ENCODE measurements at places on chromosomes 5 and 9.
A peak's percentile ranks its signal among the peaks of the same experiment; 100 is the strongest.

GRCh38 chr5:9498541-9499497 is 47.1 kb downstream of the SEMA5A start:
- no peak for DNase-seq

DNA sequence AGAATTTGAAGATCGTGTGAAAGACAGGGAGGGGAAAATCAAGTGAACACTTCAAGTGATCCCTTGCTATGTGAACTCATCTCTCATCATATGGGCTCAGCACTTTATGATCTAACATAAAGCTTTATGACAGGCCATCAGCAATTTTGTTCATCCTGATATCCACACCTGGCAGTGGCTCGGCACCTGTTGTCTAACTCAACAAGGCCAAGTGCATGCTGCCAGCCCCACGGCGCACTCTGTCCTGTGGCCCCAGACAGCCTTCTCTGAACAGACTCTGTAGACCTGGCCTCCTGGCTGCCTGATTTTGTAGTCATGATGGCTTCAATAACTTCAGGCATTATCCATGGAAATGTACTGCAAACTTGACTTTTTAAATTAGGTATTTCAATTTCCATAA is 106.3 kb downstream of the MEF2C start:
- no peak for DNase-seq

GRCh38 chr9:115923903-115924668 is 229.5 kb upstream of the PAPPA start:
- DNase-seq: no peak

- DNase-seq: no peak
Observed at GRCh38 chr5:55699041-55699688, 13.0 kb downstream of the SLC38A9 start.

GRCh38 chr5:151721087-151721646 is 34.5 kb upstream of the SPARC start:
- no peak for DNase-seq

DNA sequence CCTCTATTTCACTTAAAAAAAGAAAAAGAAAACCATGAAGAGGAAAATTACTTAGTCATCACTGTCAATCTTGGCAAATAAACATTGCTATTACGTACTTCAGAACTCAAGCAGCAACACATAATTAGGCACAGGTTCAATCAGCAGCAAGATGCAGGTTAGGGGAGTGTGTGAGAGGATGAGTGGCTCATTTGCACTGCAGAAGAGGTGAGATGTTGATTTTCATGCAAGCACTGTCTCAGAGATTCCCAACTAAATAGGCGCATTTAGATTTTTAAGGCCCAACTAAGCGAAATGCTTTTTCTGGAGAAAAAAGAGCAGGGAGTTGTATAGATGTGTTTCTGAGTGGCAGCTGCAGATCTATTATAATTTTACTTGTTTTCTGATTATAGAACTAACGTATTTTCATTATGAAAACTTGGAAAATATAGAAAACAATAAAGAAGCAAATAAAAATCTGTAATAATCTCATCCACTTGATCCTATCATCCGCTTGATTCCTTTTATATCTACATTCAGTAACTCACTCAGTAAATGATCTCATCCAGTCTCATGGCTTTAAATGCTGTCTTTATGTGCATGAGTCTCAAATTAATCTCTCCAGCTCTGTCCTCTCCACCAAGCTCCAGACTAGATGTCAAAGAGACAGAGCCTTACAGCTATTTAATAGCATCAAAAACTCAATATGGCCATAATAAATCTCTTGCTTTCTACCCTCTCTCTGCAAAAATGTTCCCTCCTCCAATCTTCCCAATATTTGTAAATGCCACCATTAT is 162.5 kb downstream of the ZNF462 start:
- no peak for DNase-seq

DNA sequence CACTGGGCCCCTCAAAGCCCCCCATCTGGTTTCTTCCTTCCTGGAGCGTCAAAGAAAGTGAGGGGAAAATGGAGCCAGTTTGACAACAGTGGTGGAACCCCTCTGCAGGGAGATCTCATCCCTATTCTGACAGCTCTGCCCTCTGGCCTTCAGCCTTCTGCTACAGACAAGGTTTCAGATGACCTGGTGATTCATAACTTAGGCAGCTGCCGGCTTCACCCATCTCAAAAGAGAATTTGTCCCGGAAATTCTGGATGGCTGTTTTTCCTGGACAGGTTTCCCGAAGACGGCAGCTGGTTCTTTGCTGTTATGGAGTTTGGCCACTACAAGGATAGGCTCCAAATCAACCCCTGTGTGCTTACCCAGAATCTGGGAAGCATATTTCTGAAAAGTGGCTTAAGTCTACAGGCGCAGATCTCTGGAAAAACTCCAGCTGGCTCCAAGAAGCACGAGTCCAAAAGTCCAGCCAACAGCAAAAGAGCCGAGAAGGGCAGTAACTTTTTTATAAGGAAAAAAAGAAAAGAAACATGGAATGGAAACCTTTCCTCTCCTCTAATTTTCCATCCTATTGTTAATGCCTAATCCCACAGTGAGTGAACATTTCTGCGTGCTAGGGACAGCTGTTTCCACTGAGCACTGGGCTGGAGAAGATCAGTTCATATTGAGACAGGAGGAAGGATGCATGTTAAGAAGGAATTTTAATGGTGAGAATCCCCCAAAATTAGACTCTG is 54.5 kb downstream of the ZNF366 start:
- DNase-seq: no peak

DNA sequence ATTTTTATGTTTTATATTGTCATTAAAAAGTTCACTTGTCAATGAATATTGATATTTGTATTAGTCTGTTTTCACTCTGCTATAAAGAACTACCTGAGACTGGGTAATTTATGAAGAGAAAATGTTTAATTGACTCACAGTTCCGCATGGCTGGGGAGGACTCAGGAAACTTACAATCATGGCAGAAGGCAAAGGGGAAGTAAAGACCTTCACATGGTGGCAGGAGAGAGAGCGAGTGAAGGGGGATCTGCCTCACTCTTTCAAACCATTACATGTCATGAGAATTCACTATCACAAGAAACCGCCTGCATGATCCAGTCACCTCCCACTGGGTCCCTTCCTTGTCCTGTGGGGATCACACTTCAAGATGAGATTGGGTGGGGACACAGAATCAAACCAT is 27.4 kb downstream of the SRD5A1 start:
- DNase-seq: no peak

GRCh38 chr9:134287591-134288491 is 38.4 kb upstream of the RXRA start:
- no peak for DNase-seq

- DNase-seq: no peak
Observed at GRCh38 chr9:20441711-20442423, 180.4 kb downstream of the MLLT3 start.

DNA sequence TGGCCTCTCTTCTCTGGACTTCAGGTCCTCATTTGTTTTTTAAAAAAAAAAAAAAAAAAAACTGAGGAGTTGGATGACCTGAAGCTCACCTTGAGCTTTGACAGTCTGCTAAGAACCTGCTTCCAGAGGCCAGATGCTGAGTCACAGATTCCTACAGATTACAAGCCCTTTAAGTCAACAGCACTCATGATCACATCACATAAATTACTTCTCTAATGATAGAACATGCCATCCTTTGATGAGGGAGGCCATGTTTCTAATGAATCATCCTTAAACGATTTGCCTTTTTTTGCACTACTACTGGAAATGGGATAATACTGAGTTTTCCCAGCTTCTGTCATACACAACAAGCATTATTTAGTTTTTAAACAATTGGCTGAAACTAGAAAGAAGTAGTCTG is 34.2 kb upstream of the MYOT start:
- DNase-seq: no peak

DNA sequence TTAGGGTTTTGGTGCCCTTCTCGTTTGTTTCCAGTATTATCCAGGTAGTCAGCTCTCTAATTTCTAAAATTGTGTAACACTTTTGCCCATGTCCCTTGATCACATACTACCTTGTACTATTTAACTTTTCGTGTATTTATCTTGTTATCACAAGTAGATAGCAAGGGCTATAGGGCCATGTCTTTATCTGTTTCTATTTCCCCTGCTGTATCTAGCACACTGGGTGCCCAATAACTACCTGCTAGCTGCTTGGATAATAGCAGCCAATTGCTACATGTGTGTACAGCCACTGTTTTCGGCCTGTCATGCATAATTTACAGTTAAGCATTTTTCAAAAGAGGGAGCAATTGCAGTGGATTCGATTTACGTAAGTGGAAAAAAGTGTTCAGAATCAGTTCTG is 64.8 kb upstream of the TNFAIP8 start:
- no peak for DNase-seq

- no peak for DNase-seq
Observed at GRCh38 chr5:1895739-1896420, 13.2 kb upstream of the IRX4 start.

- no peak for DNase-seq
Observed at GRCh38 chr9:133357656-133358055, 1.3 kb downstream of the SURF2 start.

DNA sequence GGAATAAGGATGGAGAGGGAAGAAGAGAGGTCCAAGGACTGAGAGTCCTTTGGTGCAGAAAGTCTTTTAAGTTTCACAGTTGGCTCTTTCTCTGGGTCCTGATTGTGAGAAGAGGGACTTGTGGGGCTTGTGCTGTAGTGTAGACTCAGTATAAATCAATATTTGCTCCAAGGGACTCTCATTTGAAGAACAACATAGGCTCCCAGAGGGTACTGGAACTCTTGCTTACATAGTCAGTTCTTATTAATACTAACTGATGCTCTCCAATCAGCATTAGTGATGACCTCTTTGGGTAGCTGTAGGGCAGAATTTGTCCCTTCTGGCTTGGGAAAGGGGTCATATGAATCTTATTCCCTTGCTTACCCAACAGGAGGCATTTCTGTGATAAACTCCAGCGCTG is 62.5 kb upstream of the CXCL14 start:
- no peak for DNase-seq

DNA sequence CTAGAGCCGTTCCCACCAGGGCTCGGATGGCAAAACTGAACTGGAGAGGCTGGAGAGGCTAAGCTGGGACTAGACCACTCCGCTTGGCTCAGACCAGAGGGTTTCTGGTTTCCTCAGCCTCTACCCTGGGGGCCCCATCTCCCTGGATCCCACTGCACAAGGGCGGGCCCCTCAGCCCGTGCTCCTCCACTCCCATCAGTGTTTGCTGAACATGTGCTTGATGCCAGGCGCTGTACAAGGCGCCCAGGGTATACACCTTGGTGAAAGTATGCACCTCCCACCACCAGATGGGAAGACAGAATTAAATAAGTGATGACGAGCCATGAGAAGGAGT is 18.0 kb downstream of the GPX3 start:
- no peak for DNase-seq

- DNase-seq: no peak
Observed at GRCh38 chr5:167934551-167934971, 356.9 kb upstream of the WWC1 start.

DNA sequence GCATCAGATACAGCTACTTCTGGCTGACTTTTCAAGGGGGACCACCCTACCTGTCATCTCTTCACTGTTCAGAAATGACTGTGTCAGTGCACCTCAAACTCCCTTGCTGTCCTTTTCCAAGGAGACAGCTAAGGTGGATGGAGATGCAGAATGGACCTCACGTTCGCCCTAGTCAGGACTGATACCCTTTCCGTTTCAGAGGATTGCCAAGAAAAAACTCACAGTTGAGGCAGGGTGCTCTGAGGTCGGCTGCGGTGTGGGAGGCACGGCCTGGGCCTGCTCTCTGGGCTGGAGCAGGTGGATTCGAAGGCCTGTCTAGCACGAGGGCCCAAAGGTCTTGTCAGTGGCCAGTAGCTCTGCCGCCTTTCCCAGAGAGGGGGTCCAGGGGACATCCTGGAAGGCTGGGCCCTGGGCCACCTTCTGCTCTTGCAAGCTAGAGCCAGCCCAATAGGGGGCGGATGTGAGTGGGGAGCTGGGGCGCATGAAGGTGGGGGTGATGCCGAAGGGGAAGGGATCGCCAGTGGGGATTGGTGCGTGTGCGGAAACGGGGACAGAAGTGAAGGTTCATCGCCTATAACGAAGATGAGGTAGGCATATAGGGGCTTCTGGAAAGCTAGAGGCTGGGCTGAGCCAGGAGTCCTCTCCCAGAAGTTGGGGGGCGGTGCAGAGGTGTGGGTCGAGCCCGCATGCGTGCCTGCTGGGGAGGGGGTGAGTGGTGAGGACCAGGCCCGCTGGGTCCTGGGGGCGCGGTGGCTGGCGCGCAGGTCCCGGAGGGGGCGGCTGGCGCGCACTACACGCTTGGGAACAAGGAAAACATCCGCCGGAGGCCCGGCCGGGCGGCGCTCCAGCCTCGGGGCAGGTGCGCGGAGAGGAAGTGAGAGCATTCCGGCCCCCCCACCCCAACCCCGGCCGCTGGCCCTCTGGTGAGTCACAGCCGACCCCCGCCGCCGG is 2.5 kb upstream of the MSMP start:
- peak; percentile 51 for DNase-seq

- no peak for DNase-seq
Observed at GRCh38 chr5:154223320-154223719, 32.8 kb downstream of the GALNT10 start.

- no peak for DNase-seq
Observed at GRCh38 chr5:170404398-170404797, 15.2 kb upstream of the KCNMB1 start.

DNA sequence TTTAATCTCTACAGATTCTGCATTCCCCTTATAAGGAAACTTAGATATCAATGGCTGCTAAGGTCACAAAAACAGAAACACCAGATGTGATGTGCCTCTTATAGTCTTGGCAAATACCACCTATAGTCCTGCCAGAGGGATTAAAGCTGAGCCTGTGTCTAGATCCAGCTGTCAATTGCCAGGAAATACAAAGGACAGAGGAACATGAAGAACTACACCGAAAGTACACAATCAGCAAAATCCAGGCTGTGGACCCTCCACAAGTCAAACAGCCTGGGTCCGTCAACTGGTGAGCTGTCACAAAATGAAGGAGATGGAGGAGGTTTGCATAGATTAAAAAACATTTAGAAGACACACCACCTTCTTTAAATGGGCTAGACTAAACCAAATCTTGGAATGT is 85.4 kb downstream of the KLF4 start:
- DNase-seq: no peak

GRCh38 chr9:92480291-92480771 is 2.0 kb downstream of the ASPN start:
- no peak for DNase-seq

- no peak for DNase-seq
Observed at GRCh38 chr5:76427206-76428140, 24.4 kb downstream of the IQGAP2 start.

GRCh38 chr5:116507051-116507537 is 67.5 kb downstream of the SEMA6A start:
- no peak for DNase-seq

DNA sequence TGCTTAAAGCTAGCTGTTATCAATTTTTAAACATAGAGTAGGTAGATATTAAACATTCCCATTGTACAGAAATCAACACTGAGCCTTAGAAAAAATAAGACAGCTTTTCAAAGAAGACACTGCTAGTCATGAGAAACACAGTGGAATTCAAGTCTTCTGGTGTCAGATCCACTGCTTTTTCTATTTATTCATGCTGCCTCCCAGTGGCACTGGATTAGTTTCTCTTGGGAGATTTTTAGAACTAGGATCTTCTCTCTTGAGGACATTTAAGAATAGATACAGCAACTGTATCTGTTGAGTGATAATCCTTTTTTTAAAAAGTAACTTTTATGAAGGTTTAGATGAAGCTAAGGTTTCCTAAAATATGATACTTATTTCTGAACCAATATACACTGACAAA is 1635.4 kb upstream of the C9orf72 start:
- DNase-seq: no peak

GRCh38 chr9:89493181-89493580 is 4.7 kb downstream of the SEMA4D start:
- DNase-seq: no peak

GRCh38 chr9:126111556-126111955 is 215.1 kb upstream of the MVB12B start:
- DNase-seq: no peak

Data from HuH-7.5 (cell line).